ENCODE measurements at places on chromosomes 6 and 20.

- DNase-seq: no peak
Observed at GRCh38 chr20:62572980-62573379, 69.3 kb upstream of the SLCO4A1 start.

GRCh38 chr6:87498048-87498447 lies 25.3 kb downstream of the SLC35A1 start:
- no peak for DNase-seq

GRCh38 chr6:72132427-72132826 lies 246.1 kb downstream of the RIMS1 start:
- no peak for DNase-seq

- no peak for DNase-seq
Observed at GRCh38 chr6:46452312-46452917, 38.8 kb downstream of the RCAN2 start.

GRCh38 chr6:31418251-31418650 lies 14.9 kb downstream of the MICA start:
- DNase-seq: no peak
